ENCODE measurements at places on chromosomes 16 and 17.
A peak's percentile ranks its signal among the peaks of the same experiment; 100 is the strongest.

DNA sequence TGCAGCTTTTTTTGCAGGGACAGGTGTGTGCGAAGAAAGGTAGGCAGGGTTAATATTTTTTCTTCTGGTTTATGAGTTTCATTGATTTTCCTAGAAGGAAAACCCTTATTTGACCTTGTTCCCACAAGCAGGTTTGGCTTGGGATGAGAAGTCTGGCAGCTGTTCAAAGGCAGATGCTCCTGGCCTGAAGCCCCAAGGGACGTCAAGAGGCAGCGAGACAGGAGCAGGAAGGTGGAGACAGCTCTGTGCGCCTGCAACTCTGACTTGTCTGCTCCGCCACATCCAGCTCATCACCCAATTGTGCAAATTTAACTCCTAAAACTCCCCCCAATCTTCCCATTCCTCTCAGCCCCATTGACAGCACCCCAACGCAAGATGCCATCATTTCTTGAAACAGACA lies 136.8 kb upstream of the XYLT1 start:
- no peak for DNase-seq

DNA sequence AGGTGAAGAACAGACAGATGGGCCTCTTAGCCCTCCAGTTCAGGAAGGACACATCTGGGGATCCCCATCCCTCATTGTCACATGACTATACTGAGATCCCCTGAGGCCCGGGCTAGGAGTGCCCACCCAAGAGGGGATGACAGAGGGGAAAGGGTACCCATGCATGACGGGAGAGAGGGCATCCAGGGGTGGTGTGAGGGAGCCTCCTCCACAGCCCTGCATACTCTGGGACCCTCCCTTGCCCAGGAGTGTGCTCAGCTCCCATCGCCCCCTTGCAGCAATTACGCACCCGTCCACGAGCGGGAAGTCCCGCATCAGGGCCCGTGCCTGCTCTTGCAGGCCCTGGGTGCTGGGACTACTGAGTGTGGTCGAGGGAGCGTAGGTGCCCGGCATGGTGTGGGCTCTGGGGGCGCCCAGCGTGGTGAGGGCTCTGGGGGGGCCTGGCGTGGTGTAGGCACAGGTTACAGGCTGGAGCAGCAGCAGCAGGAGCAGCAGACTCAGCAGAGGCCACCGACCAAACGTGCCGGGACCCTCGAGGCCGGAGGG lies 6.5 kb downstream of the DPEP2 start:
- DNase-seq: no peak

DNA sequence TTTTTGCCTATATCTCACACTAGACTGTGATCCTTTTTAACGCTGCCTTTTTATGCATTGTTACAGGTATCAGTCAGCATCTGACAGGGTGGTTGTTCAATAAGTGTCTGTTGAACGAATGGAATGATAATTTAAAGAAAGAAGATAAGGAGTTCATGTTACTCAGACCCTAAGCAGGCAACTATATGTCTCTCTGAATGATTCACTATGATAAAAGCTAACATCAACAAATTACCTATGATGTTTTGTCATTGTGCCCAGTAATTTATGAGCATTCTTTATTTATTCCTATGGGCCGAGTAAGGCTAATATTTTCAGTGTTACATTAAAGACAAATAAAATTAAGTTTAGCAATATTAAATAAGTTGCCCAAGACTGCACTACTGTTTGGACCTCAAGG lies 435.0 kb upstream of the KIF2B start:
- no peak for DNase-seq

GRCh38 chr17:50511058-50511457 lies 2.8 kb downstream of the MYCBPAP start:
- peak; percentile 50 for DNase-seq

DNA sequence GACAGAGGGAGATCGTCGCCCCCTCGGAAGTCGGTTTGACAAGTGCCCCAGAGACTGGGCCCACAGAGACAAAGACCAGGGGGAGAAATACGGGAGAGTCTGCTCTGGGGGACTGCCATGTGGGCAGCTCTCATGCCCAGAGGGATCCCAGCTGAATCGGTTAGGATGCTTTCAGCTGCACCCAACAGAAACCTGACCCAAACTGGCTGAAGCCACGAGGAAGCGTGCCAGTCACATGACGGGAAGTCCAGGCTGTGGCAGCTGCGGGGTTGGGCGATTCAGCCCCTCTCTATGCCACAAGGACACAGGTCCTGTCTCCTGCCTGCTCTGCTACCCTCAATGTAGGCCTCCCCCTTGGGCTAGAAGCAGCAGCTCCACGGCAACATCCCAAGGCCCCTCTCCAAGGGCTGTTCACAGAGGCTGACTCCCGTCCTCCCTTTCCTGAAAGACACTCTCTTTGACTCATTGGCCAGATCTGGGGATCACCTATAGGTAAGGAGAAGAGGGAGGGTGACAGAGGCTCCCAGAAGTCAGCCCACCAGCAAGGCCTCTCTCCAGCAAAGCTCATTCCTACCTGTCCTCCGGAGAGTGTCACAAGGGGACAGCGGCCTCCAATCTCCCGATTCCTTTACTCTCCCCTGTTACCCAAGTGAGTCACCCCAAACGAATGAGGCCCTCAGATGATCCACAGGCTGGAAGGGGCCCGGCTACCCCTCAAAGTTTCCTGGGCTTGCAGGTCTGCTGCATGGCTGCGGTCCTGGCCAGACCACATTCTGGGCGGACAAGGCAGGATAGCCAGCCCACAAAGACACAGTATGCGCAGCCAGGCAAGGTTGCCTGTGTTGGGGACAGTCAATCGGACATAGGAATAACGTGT lies 75.8 kb downstream of the RBFOX3 start:
- DNase-seq: no peak

GRCh38 chr16:57358086-57358420 lies 530 bp upstream of the CCL22 start:
- DNase-seq: no peak

DNA sequence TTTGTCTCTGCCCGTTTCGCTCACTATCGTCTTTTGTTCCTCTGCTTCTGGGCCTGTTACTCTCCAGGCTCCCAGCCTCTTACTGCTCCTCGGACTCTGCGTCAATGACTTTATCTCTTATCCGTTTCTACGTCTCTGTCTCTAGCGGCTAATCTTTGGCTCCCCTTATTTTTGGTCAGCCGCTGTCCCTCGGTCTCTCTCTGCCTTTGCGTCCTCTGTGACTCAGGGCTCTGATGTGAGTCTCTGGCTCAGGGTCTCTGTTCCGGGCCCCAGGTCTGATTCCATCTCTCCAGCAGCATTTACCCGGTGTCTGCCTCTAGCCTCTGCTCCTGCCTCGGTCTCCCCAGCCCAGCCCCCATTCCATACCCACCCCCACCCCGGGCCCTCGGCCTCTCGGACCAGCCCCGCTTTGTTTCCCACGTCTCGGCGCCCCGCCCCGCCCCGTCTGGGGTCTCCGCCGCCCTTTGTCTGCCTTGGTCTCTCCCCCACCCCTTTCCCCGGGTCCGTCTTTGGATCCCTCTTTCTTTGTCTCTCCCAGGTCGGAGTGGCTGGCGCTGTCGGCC lies 547 bp upstream of the ZNF48 start:
- DNase-seq: no peak

Data from stimulated activated CD4-positive, alpha-beta T cell treated with anti-CD3 and anti-CD28 coated beads, TNF-alpha, amount 100 ng/mL, for 48 hours (primary cell).